Uterus (tissue), 4 donors: ENCODE measurements at places on chromosomes 3 and 15. TPM values are rescaled to one million over a fixed set of nuclear protein-coding genes. Genes with fewer than 3 reads are reported as not detected.

Gene SIDT1
- total RNA-seq = 1.8 TPM

Gene TGM5
- not detected for total RNA-seq

Gene GPR62
- 0.28 TPM for total RNA-seq

- no peak for DNase-seq
- H3K36me3 ChIP-seq = no peaks in the 10 kb centered on the region
- H3K27ac ChIP-seq = no peak overlapping the region
- H3K4me3 ChIP-seq = no peak overlapping the region
Measured at GRCh38 chr3:87398168-87398801, 121.9 kb upstream of the POU1F1 start.

- no peaks in the 10 kb centered on the region for H3K4me1 ChIP-seq
- no peaks in the 10 kb centered on the region for H3K36me3 ChIP-seq
- H3K4me3 ChIP-seq = peak overlapping the region; percentile 92
- H3K27me3 ChIP-seq = no peaks in the 10 kb centered on the region
- no peak for DNase-seq
Measured at GRCh38 chr3:42014458-42014920, 52.6 kb upstream of the ULK4 start.

GRCh38 chr15:58594898-58595297 lies 154.6 kb downstream of the ADAM10 start:
- H3K27ac ChIP-seq = no peak overlapping the region
- H3K27me3 ChIP-seq = no peaks in the 10 kb centered on the region
- H3K4me3 ChIP-seq = no peak overlapping the region
- DNase-seq = no peak

- H3K27me3 ChIP-seq = peaks cover 7% of the 10 kb centered on the region
- H3K27ac ChIP-seq = no peak overlapping the region
- H3K36me3 ChIP-seq = no peaks in the 10 kb centered on the region
- no peak for DNase-seq
Measured at GRCh38 chr15:40597024-40597423, 3.0 kb downstream of the KNL1 start.

DNA sequence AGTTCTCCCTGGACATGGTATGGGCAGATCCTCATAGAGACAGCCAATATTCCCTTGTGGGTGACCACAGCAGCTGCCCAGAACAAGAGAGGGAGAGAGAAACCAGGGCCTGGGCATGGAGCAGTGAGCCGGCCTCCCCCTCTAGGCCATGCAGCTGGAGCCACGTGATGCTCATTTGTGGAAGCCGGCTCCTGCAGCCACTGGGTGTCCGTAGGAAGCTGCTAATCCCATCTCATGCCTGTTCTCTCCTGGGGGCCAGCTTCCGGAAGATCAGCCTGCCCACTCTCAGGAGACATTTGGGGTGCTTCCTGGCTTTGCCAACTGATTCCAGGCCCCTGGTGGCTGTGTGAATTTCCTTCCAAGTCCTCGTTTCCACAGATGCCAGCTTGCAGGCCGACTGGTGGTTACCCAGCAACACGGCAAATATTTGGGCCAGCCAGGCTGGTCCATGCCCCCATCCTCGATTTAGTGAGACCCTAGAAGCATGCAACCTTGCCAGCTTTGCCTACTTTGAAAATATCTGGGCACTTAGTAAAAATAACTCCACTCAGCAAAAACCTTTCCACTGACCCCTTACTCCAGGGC lies 55.3 kb downstream of the LINGO1 start:
- no peak overlapping the region for H3K4me3 ChIP-seq
- H3K36me3 ChIP-seq = no peaks in the 10 kb centered on the region
- no peak overlapping the region for H3K27ac ChIP-seq
- DNase-seq = no peak

- peaks cover 5% of the 10 kb centered on the region for H3K4me1 ChIP-seq
- no peak for DNase-seq
- H3K4me3 ChIP-seq = no peak overlapping the region
- no peaks in the 10 kb centered on the region for H3K27me3 ChIP-seq
- H3K27ac ChIP-seq = no peak overlapping the region
- no peaks in the 10 kb centered on the region for H3K36me3 ChIP-seq
Measured at GRCh38 chr3:195005251-195005620, 265.7 kb downstream of the XXYLT1 start.

DNA sequence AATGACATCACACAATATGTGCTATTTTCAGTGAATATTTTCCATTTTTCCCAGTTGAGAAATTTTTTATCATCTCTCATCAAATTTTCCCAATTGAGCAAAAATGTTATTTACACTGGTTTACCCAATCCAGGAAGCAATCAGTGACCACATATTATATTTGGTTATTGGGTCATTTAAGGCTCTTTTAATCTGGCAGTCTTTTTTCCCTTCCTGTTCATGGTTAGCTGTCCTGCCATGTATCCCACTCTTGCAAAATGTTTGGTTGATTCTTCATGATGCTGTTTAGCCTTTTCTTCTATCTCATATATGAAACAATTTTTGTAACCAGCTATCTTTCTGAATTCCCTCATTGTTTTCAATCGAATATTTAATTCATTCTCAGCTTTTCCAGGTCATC lies 626.0 kb downstream of the RBMS3 start:
- no peak overlapping the region for H3K27ac ChIP-seq
- H3K36me3 ChIP-seq = no peaks in the 10 kb centered on the region
- DNase-seq = no peak
- no peak overlapping the region for H3K4me3 ChIP-seq
- H3K27me3 ChIP-seq = no peaks in the 10 kb centered on the region

DNA sequence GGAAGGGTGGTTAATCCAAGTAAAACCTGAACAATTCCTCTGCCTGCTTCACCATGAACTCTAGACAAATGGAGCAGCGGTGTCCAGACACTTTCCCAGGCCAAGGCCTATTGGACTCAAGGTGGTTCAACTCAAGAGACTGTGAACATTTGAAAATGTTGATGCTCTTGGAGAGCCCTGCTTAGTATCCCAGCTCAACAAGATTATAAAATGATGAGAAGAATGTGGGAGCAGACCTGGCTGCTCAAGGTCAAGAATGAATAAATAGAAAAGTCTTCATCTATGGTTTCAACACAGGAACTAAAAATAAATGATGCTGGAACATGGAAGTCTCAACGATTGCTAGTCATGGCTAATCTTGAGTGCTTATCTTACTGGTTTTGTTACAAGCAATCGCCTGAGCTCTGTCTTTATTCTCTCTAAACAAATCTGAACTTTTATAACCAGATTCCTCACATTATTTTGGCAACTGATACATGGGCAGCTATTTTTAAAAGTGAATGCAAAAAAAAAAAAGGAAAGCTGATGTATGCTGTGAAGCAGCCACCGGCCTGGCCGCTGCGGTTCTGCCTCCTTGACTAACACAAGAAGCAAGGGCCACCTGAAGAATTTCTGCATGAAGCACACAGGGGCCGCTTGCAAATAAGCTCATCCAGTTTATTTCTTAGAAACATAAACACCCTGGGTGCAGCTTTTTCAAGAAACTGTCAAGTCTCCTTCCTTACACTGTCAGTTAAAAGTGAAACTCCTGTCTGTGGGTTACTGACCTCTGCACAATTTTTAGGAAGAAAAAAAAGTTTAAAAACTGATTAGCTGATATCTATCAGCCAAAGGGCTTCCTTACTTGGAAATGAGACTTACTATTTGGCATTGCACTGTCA lies 120.1 kb upstream of the ARHGEF3 start:
- no peak for DNase-seq
- H3K4me1 ChIP-seq = peaks cover 12% of the 10 kb centered on the region
- H3K4me3 ChIP-seq = peak overlapping the region; percentile 3
- H3K36me3 ChIP-seq = no peaks in the 10 kb centered on the region

DNA sequence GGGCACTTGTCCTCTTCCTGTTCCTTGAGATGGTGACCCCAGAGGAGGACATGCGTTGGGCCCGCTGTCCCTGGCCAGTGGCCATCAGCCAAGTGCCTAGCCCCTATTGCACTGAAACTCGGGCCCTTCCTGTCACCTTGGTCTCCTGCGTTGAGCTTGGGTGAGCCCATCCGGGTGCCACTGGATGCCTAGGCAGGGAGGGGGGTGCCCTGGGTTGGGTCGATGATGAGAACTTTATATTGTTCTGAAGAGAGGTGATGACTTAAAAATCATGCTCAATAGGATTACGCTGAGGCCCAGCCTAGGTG lies 221.8 kb downstream of the SNRPN start:
- no peak overlapping the region for H3K4me3 ChIP-seq
- H3K4me1 ChIP-seq = no peaks in the 10 kb centered on the region
- H3K27ac ChIP-seq = no peak overlapping the region
- no peaks in the 10 kb centered on the region for H3K36me3 ChIP-seq
